Lower leg skin (tissue), 4 donors: ENCODE measurements at places on chromosomes 2 and 18. TPM values are rescaled to one million over a fixed set of nuclear protein-coding genes. Genes with fewer than 3 reads are reported as not detected.

The FAM237A gene
- total RNA-seq = not detected

The LGALSL gene
- total RNA-seq = 231 TPM

The ZDBF2 gene
- total RNA-seq = 4.3 TPM

The TDRD15 gene
- total RNA-seq = not detected

The EIF2AK3 gene
- total RNA-seq = 20.4 TPM

- DNase-seq = peak; percentile 85
Observed at GRCh38 chr2:120437604-120438000, 91.7 kb downstream of the INHBB start.

DNA sequence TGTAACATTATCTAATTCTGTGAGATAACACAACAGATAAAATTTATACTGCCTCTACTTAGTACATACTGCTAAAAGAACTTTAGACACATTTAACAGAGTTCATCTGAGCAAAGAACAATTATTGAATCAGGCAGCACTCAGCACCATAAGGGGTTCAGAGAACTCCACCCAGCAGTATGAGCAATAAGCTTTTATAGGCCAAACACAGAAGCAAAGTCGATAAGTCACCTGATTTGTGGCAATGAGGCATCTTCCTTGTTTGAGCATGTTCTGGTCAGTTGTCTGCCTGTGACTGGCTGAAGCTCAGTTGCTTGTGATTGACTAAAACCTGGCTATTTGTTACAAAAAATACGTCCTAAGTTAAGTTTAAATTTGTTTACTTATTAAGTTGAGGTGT, 746.1 kb upstream of the DDX18 start:
- DNase-seq = no peak

DNA sequence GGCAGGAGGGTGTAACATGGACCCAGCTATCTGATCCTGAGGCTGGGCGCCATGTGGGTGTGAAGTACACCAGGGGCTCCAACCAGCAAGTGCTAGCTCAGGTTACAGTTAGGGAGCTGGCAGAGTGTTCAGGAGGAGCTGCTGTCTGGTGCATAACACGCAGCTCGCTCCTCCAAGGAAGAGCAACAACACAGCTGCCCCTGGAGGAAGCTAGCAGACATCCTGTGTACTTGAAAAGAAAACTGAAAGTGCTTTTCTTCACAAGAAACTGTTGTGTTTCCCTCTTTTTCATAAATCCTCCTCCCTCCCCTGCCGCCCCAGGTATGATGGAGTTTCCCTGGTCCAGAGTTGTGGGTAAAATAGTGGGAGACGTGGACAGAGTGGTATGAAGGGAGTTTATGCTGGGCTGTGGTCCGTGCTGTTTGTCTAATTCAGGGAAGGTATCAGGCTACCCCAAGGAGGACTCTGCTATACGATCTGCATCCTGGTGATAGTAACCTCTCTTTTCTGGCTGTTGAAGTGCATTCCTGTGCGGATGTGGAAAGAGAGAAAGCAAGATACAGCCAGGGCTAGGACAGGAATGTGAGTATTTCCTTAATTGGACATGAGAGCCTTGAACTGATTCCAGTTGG, 6.1 kb upstream of the LBH start:
- peak; percentile 82 for DNase-seq

GRCh38 chr18:824179-824578, 12.1 kb upstream of the YES1 start:
- DNase-seq = no peak

GRCh38 chr2:238235331-238235732, 4.5 kb downstream of the HES6 start:
- no peak for DNase-seq

DNA sequence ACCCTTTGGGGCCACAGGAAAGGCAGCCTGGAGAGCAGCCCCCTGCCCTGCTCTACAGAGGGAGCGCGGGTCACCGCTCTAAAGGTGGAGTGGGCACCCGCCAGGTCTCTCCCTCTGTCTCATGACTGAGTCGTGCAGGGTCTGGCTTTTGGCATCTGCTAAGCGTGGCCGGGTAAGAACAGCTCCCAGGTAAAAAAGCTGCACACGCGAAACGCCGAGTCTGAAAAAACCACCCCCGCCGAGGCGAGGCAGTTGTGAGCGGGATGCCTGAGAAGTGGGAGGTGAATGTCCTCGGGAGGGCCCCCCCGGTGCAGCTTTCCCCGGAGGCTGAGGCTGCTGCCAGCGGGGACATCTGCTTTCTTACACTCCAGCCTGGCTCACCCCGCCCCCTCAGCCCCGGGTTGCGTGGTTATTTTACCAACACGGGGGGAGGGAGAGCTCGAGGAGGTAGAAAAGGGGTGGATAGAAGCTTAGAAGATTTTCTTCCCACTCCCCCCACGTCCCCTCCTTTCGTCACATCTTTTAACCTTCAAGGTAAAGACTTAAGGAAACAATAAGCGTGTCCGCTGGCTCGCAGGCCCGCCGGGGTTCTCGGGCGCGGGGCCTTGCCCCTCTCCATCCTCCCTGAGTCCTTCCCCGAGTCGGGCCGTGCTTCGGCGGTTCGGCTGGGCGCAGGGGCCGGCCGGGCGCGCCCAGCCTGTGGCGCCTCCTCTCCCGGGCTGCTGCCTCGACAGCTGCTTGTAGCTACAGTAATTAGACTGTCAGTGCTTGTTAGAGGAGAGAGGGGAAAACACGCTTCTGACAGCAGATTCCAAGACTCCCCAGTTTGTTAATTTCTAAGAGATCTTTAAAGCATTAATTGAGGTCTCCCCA, 70.6 kb upstream of the PSMD14 start:
- peak; percentile 26 for DNase-seq

DNA sequence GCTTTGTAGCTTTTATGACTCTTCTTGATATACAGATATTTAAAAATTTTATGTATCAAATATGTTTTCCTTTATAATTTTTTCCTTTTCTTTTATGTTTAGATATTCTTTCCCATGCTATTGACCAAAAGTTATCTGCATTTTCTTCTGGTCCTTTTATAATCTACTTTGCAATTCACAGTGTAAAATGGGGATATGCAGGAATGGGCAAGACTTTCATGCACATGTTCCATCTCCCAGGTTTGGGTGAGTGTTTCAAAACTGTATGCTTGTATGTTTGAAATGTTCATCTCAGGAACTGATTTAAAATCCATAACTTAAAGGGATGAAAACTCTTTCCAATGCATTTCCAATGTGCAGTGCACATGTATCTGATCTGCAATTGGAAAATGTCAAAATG, 199.9 kb downstream of the MEIS1 start:
- no peak for DNase-seq

DNA sequence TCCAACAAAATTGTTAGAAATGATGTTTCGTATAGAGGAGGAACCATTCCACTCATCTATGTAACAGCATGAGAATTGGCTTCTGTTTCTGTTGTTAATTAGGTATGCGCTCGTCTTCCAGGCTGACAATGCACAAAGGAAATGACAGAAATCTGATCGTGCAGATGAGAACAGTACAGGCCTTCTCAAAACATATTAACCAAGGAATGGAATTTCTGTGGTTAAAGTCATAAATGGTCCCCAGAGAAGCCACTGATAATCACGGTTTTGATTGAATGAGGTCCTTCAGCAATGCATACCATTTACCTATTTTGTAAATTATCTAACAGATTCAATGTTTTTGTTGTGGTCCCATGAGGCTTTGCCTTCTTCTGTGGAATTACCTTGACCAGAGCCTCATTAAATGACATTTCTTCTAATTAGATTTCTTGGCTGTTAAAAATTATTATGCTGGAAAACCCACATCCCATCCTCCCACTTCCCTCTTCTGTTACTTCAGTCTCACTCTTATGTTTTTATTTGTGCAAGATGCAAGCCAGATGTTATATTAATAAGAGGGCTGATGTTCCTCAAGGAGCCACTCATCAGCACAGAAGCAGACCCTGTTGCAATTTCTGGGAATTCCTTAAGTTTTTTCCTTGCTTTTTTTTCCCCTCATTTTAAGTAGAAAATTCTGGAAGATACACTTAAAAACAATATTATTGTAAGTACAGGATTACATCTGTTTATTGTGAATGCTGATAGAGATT, 395.8 kb downstream of the PID1 start:
- DNase-seq = no peak

- DNase-seq = no peak
Observed at GRCh38 chr2:233811087-233811486, 33.0 kb downstream of the MROH2A start.

- no peak for DNase-seq
Observed at GRCh38 chr2:208671284-208671683, 264.7 kb downstream of the PTH2R start.

GRCh38 chr2:233012301-233012971, 620 bp downstream of the NGEF start:
- peak; percentile 73 for DNase-seq

- DNase-seq = peak; percentile 45
Observed at GRCh38 chr2:8004250-8004681, 677.6 kb upstream of the ID2 start.

- no peak for DNase-seq
Observed at GRCh38 chr2:132478461-132479105, 62.0 kb downstream of the GPR39 start.

DNA sequence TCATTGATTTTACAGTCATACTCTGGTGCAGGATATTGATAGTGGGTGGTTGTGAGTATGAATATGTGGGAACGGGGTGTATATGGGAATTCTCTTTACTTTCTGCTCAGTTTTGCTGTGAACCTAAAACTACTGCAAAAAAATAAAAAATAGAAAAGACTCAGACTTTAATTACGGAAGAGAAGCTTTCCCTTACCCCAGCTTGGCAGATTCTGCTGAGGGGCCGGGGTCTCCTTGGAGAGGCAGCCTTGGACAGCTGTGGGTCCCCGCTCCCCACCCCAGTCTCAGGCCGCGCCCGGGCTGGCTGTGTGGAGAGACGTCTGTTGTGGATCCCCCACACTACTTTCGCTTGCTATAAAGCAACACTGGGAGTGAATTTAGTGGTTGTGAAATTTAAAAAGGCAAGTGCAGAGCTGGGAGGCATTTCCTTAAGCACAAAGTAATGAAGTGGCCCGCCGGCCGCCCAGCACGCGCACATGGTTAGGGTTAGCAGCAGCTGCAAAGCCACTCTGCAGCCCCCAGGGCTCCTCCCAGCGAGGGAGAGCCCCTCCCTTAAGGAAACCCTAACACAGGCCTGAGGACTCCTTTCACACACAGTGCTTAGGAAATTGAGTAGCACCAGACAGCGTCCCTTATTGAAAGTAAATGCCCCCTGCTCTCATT, 102.4 kb downstream of the DDX1 start:
- no peak for DNase-seq

DNA sequence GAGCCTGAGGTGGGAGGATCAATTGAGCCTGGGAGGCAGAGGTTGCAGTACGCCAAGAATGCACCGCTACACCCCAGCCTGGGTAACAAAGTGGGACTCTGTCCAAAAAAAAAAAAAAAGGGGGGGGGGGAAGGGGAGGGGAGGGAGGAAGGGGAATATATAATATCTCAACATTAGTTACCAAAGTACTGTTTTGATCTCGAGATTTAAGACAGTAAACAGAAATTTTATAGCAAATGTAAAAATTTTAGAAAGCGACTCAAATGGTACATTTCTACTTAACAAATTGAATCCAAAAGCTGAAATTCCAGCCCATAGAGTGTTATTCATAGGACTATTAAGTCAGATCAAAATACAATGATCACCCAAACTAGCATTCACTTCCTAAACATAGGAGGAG, 60.8 kb downstream of the CWC22 start:
- DNase-seq = no peak

GRCh38 chr2:67842375-67842959, 220.3 kb downstream of the C1D start:
- DNase-seq = no peak

- no peak for DNase-seq
Observed at GRCh38 chr2:64860936-64861335, 128.3 kb upstream of the SLC1A4 start.

- no peak for DNase-seq
Observed at GRCh38 chr2:55901322-55901721, 22.3 kb downstream of the EFEMP1 start.
